ENCODE measurements at places on chromosomes 3 and 15.

DNA sequence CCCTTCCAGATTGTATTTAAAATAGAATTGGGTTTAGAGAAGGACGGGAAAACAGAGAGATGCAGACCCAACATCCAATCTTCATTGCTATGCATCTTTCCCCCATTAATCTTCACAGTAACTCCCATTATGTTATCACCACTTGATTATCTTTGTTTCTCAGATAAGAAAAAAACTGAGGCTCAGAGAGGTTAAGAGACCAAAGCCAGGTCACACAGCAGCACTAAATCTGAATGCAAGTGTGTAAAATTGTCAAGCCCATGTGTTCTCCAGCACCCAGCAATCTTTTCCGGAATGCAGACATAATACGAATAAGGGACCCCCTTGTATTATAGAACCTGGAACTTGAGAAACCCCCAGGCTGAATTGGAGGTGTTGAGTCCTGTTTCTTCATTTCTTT, 80.5 kb upstream of the TRIM42 start:
- no peak for DNase-seq

DNA sequence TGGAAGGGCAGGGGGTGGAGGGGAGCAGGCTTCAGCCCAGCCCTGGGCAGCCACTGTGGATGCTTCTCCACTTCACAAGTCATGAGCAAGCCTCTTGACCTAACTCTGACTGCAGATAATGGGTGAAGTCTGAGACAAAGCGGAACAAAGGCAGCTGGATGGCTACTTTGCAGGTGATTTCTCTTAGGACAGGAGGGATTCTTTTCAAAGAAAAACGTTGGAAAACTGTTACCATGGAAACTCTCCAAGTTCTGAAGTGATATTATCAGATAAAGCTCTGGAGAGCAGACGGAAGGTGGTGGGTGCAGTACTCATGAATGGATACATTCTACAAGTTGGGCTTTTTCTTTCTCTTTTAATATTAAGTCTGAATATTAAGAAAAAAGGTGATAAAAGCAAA, 254.2 kb upstream of the SLCO3A1 start:
- no peak for DNase-seq

- DNase-seq, result no peak
Measured at GRCh38 chr15:70035719-70036077, 62.0 kb downstream of the TLE3 start.

DNA sequence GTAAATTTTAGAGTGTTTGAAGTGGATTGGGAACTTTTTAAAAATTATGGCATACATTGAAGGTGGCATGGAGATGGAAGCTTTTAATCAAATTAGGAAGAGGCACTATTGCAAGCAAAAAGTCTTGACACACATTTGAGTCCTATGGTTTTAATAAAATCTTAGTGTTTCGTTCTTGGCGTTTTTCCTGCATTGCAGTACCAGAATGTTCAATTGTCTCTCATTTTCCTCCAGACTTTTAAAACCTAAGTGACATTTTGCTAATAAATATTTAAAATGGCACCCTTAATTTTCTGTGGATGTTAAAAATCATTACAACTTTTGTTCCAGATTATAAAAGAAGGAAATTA, 2.2 kb downstream of the TGFBR2 start:
- no peak for DNase-seq

- DNase-seq, result no peak
Measured at GRCh38 chr15:88391006-88391405, 76.2 kb downstream of the MRPL46 start.

DNA sequence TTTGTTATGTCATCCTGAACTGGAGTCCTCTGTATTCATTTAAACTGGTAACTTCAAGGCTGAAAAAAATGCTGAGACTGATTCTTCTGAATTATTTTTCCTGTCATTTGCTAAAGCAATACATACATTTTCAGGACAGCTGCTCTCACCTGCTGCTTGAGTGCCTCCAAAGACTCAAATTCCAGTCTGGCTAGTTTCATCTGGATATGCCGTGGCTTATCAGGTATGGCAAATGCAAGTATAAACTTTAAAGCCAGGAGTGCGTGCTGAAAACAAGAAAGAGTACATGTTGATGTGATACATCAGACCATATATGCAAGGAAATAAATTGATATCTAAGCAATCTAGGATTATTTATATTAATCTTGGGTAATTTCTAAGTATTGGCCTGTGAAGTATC, 146.1 kb downstream of the SNRK start:
- no peak for DNase-seq

DNA sequence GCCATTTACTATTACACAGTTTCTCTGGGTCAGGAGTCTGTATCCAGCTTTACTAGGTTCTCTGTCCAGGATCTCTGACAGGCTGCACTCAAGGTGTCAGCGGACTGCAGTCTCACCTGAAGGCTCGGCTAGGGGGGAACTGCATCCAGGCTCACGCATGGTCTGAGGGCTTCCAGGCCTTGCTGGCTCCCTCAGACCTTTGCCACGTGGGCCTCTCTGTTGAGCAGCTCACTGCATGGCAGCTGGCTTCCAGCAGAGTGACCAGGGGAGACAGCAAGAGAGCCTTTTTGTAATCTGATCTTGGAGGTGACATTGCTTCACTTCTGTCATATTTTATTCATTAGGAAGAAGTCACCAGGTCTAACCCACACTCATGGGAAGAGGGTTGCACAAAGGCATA, 152.3 kb downstream of the CACNA2D3 start:
- no peak for DNase-seq

DNA sequence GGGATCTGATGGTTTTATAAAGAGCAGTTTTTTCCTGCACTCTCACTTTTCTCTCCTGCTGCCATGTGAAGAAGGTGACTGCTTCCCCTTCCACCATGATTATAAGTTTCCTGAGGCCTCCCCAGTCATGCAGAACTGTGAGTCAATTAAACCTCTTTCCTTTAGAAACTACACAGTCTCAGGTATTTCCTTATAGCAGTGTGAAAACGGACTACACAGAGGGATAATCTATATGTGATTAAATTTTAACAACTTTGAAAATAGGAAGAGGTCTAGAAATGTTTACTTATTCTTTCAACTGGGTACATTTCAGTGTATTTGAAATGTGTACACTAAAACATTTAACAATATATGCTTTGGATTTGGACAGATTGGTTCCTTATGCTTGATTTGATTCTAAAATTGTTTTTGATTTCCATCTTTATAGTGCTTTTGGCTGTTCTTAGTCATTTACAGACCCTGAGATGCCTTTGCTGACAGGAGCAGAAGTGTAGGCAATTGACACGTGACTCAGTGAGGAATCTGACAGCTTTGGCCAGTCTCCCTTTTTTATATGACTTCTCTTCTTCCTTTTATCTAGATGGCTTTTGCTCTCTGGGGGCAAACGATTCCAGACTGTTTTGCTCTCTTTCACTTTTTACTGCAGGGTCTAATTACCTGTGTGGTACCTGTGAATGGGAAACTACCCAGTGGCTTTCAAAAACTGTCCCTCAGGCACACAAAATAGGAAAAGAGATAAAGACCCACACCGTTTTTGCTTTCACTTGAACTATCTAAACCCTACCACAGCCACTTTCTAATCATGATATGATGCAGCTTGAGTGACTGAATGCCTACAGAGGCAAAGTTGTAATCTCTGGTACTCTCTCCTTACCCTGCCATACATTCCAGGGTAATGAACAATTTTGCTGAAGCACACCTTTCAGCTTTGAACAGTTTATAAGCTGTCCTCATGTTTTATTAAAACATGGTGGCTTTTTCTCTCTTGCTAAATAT, 422.6 kb downstream of the ROBO1 start:
- no peak for DNase-seq

GRCh38 chr3:112799946-112800345, 46.7 kb downstream of the CD200R1L start:
- no peak for DNase-seq

DNA sequence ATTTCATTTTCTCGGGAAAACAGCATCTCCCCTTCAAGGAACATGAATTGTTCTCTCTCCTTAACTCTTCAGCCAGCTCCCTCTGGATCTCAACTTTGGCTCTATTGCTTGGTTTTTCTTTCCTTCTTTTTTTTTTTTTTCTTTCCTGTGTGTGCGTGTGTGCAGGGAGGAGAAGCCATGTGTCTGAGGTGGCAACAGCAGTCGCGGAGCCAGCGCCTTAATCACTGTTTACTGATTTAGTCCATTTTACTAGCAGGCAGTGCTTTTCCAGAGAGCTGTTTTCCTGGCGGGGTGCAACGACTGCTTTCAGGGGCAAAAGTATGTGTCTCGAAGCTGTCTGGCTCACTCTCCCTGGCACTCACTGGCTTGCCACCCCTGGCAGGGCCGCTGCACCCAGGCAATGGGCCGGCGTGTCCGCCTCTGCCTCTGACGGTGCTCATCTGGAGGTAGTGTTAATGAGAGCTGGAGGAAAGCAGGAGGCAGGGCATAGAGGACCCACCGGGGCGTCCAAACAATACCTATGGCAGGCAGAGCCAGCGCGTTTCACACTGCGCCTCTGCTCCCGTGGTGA, 835.4 kb upstream of the NR2F2 start:
- DNase-seq, result no peak

DNA sequence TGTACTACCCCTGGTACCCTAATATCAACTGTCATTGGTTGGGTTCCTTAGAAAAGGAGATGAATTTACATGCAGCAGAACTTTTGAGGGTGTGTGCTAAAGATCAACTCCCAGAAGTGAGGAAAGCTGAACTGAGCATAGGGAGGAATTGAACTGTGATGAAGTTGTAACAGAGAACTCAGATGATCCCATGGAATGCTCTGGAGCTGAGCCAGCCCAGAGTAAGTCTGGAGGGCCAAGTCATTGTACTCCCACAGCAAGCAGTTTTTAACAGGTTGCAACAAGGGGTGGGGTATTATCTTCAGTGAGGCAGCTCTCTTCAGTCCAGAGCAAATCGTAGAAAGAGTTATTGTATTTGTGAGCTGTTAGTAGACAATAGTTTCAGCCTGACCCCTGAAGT, 572.3 kb downstream of the PYDC2 start:
- no peak for DNase-seq

DNA sequence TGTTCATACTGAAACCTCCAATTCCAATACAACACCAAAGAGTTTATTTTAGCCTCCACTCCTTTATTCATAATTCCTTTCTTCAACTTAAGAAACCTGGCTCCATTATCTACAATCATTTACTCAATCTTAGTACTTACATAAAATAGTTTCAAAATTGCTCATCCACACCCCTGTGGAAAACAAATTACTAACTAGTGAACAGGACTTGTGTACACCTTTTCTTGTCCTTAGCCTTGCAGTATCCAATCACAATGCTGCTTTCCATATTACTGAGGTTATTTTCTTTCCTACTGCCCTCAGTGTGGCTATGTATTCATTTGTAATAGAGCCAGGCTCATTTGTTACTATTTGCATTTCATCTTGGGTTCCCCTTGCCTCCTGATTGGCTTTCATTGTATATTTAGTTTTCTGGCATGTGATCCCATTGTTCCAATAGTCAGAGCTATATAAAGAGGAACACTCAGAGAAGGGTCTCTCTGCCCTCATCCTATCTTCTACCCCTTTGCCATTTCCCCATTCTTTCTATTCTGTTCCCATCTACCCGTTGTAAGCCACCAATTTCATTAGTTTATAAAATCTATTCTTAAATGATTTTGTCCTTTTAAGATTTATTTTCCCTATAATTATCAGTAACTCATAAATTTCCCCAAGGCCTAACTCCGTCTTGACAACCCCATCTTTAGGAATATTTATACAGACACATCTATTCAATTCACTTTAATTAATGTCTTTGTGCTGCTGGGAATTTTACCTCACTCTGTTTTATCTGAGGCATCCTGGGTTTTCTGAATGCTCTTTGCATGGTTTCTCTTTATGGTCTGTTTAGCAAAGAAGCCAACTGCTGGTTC, 67.9 kb upstream of the RBP1 start:
- no peak for DNase-seq

All from foreskin melanocyte (primary cell).